Left hindlimb (tissue), 1 donor: ENCODE measurements at places on chromosomes 12 and 14.

- DNase-seq, result no peak
These were observed 7.0 kb downstream of the PPP1R12A start for GRCh38 chr12:79927772-79928474.

- peak; percentile 77 for DNase-seq
These were observed at the start of gene AKAP5 for GRCh38 chr14:64465191-64465822. Gene AKAP5 (plus strand): TSS chr14:64465499. CDS start chr14:64468395, 2,896 bp downstream.

DNA sequence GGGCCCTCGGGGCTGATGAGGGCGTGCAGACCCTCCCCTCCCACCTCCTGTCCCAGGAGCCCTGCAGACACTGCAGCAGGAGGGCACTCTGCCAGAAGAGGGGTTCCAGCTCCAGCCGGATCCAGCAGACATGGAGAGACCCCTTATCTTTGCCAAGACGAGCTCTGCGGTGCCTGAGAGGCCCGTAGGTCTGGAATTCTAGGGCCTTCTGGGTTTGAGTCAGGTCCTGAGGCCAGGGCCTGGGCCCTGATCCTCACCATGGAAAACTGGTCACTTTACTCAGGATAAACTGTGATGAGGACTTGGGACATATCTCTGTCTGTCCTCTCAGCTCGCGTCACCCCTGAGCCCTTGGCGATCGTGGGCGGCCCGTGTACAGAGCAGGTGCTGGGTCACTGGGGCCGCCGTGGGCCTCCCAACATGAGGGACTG is 13.8 kb downstream of the MEG3 start:
- no peak for DNase-seq

DNA sequence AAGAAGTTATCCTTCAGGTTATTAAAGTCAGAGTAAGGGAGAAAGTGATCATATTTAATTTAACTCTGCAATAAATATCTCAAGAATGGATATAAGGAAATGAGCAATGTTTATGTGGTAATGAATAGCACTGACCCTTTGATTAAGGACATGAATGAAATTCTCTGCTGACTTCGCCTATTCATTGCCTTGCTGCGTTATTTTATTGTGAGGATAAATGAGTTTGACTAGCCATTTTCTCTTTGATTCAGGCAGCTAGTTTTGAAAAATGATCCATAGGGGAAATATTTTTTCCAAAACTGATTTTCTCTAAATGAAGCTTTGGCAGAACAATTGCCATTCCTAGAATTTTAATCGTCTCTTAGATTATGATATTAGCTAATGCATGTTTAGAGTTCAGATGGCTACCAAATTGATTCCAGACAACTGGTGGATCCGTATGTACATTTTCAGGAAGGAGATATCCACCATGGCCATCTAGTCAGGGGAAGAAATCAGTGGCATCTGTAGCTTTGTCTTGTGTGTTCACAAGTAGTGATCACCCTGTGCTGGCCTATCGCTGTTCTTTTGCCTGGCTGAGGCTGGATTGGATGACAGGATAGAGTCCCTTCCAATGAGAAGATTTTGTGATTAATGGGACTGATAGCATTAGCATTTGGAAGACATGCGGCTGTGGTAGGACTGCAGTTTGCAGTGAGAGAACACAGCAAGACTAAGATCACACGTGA is 302.3 kb upstream of the RGS6 start:
- DNase-seq, result no peak

DNA sequence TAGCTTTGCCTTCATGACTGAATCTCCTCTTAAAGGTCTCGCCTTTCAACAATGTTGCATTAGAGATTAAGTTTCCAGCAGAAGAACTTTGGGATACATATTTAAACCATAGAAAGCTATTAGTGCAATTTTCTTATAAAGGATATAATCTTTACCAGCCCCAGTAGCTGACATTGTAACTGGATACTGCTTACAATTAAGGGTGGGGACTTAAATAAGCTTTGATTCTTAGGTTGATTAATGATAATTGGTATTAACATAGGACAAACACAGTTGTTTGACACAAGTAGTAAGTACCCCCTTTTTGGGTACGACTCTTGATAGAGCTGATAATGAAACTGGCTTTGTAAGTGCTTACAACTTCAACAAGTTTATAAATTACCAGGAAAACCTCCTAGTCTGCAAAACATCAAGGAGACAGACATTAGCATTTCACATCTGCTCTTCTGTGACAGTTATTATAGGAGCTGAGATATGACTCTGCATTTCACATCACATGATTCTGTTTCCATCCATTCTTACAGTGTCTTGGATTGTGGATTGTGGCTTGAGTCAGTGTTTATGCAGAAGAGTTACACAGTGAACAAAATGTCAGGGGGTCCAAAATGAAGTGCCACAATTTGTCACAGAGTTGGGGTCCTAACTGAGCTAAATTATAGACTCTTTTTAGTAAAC is 249.1 kb upstream of the E2F7 start:
- no peak for DNase-seq

DNA sequence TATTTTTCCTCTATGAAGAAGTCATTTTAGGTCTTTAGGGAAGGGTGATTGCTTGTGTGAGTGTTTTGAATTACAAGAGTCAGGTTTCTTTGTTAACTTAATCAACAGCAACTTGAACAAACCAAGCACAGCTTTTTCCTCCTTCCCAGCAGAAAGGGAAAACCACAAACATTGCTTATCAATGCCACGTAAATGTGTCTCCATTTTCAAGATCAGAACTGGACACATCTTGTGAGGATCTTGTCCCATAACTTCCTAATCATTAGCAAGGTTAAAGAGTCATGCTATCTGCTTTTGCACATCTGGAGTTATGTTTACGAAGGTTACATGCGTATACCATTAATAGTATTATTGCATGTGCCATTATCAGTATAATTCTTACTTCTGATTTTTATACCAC is 248.0 kb upstream of the FLRT2 start:
- no peak for DNase-seq

GRCh38 chr12:74446466-74446865 is 91.2 kb upstream of the ATXN7L3B start:
- DNase-seq, result no peak
